Neuronal stem cell (in vitro differentiated cells): ENCODE measurements at places on chromosomes 2 and 18.

GRCh38 chr2:187171318-187171717, 276.7 kb downstream of the CALCRL start:
- no peaks in the 10 kb centered on the region for H3K27me3 ChIP-seq
- no peak overlapping the region for H3K4me3 ChIP-seq
- peaks cover 10% of the 10 kb centered on the region for H3K4me1 ChIP-seq
- DNase-seq = no peak

DNA sequence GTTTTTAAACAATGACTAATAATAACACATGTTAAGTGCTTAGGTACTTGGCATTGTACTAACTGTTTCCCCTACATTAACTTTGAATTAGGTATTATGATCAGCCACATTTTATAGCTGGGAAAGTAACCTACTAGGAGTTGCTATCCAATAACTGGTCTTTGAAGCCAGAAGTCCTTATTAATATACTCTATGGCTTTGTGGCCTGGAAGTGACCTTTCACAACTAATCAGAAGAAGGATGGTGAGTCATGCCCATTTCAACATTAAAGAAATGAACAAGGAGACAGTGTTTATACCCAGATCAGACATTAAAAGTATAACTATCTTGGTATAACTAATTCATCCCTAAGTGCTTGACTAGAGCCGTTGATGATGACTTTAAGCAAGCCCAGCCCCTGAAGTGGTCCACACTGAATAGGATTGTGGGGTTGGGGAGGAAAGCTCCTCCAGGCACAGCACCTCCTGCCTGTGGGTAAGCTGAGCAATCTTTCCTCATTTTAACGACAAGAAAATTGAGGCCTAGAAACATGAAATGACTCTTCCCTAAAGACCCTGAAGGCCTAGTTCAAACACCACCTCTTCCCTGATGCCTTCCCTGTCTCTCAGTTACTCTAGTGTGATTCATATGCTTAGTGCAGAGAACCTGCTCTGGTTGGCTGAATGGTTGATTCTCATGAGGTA, 71.6 kb upstream of the RFX8 start:
- H3K27ac ChIP-seq = no peak overlapping the region
- H3K36me3 ChIP-seq = no peaks in the 10 kb centered on the region
- DNase-seq = no peak
- no peaks in the 10 kb centered on the region for H3K27me3 ChIP-seq

DNA sequence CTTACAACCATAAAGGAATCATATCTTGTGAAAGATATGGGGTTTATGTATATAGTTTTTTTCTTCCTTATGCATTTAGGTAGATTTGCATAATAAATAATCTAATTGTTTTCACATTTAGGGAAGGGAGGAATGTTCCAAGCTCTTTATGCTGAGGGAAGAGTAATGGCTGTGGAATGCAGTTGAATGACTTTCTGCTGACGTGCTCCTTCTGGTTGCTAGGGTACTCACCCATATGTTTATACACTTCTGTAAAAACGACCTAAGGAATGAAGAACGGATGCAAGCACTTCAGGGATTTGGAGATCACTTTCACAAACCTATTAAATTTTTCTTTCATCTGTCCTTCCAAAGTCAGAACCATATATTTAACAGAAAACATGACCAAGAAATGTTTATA, 29.2 kb upstream of the PPP4R1 start:
- H3K27ac ChIP-seq = no peak overlapping the region
- DNase-seq = peak; percentile 67
- H3K27me3 ChIP-seq = no peaks in the 10 kb centered on the region
- H3K4me3 ChIP-seq = no peak overlapping the region
- H3K36me3 ChIP-seq = no peaks in the 10 kb centered on the region
- H3K4me1 ChIP-seq = peaks cover 14% of the 10 kb centered on the region

- no peaks in the 10 kb centered on the region for H3K27me3 ChIP-seq
- H3K27ac ChIP-seq = peak overlapping the region; percentile 7
- H3K4me3 ChIP-seq = peak overlapping the region; percentile 90
- H3K4me1 ChIP-seq = peaks cover 21% of the 10 kb centered on the region
- no peak for DNase-seq
These were observed 795 bp upstream of the CAPN10 start for GRCh38 chr2:240585681-240586197.

DNA sequence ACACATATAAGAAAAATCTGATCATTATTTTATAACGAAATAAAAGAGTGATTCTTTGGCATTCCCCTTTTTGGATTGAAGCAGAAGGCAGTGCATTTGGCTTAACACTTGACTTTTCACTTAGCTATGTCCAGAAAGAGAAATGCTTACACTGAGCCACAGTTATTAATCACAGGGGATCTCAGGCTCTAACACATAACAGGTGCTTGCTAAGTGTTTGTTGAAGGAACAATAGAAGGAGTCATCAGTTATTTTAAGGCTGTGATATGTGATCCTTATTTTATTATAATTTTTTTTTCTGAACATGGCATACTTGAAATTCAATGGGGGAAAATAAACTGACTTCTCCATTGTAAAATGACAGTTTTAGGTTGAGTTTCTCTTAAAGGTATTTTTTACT, 209.5 kb downstream of the UBE2E3 start:
- H3K4me3 ChIP-seq = no peak overlapping the region
- no peaks in the 10 kb centered on the region for H3K27me3 ChIP-seq
- no peaks in the 10 kb centered on the region for H3K36me3 ChIP-seq
- no peak for DNase-seq

DNA sequence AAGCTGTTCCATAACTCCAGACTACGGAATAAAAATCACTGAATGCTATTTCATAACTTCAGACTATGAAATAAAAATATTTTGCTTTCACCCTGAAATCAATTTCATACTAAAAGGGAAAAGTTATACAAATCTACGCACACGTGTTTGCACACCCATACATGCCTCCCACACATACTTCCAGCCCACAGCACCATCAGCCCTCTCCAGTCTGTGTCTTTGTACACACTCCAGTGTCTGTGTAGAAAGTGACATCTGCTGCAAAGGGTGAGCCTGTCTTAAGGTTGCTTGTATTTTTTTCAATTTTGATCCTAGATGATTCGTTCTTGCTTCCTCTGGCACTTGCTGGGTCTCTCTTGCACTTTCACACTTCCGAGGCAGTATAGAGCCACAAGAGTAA, 53.6 kb downstream of the VIT start:
- H3K27ac ChIP-seq = no peak overlapping the region
- DNase-seq = no peak
- no peaks in the 10 kb centered on the region for H3K36me3 ChIP-seq
- no peak overlapping the region for H3K4me3 ChIP-seq
- H3K27me3 ChIP-seq = no peaks in the 10 kb centered on the region

- no peaks in the 10 kb centered on the region for H3K36me3 ChIP-seq
- H3K27me3 ChIP-seq = no peaks in the 10 kb centered on the region
- DNase-seq = no peak
- H3K4me3 ChIP-seq = no peak overlapping the region
- no peak overlapping the region for H3K27ac ChIP-seq
These were observed 347.9 kb downstream of the ADCYAP1 start for GRCh38 chr18:1252534-1252933.

DNA sequence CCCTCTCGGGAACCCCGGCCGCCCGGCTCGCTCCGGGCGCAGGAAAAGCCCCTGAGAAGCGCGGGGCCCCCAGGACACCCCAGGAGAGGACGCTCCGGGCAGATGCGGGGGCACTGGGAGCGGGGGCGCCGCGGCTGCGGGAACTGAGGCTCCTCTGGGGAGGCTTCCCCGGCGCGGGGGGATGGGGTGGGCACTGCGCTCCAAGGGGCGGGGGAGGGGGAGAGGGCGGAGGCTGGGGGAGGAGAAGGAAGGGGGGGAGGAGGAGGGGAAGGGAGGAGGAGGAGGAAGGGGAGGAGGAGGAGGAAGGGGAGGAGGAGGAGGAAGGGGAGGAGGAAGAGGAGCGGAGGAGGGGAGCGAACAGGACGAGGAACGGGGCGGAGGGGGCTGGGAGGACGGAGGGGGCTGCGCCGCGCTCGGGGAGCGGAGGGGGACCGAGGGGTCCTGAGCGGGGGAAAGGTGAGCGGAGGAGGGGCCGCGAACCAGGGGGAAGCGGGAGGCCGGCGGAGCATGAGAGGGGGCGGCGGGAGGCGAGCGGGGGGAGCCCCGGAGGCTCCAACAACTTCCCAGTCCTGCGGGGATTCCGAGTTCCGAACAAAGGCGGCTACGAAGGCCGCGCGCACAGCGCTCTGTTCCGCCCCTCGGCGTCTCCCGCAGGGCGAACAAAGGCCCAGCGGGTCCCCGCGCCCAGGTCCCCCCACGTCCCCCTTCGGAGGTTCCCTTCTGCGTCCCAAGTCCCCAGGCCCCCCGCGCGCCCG, 742 bp downstream of the PXDN start:
- H3K4me3 ChIP-seq = peak overlapping the region; percentile 97
- no peaks in the 10 kb centered on the region for H3K27me3 ChIP-seq
- no peak for DNase-seq
- H3K4me1 ChIP-seq = no peaks in the 10 kb centered on the region

DNA sequence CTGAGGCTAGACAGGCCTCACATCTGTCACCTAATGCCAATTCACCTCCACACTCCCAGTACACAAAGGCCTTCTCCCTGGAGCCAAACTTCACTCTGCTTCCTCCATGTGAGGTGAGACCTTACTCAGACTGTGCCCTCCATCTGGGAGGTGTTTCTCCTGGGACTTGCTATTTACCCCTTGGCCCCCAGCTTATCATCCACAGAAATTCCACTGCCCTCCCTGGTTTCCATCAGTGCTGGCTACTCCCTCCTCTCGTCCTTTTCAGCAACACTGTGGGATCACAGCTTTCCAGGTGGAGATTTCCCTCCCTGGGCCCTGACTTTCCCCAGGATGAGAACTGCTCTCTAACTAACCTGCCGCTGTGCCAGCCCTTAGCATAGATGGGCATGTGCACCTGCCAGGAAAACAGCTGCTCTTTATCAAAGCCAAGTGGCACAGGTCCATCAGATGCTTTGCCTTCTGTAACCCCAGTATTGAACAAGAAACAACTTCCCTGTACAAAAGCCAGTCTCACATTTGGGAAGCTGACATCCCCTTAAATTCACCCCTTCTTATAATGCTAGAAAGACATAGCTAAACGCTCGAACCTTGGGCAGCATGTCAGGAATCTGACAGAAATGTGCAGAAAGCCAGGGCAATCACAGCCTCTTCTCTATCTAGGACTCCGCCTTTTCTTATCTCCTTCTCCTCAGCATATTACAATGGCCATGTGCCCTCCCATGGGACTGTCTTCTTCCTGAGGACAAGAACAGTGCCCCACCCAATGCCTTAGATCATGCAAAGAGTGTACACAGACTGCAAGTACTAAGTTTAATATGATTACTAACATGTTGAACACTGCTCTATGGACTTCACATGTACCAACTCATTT, 535.5 kb upstream of the ID2 start:
- peaks cover 4% of the 10 kb centered on the region for H3K4me1 ChIP-seq
- H3K27ac ChIP-seq = no peak overlapping the region
- no peaks in the 10 kb centered on the region for H3K27me3 ChIP-seq

- H3K4me3 ChIP-seq = no peak overlapping the region
- no peak overlapping the region for H3K27ac ChIP-seq
- H3K36me3 ChIP-seq = no peaks in the 10 kb centered on the region
- no peaks in the 10 kb centered on the region for H3K27me3 ChIP-seq
- no peak for DNase-seq
- peaks cover 9% of the 10 kb centered on the region for H3K4me1 ChIP-seq
These were observed 91.4 kb downstream of the LYPD6 start for GRCh38 chr2:149421791-149422190.

GRCh38 chr18:75862458-75862857, 435.0 kb upstream of the SMIM21 start:
- H3K27ac ChIP-seq = no peak overlapping the region
- no peaks in the 10 kb centered on the region for H3K36me3 ChIP-seq
- H3K4me3 ChIP-seq = no peak overlapping the region
- DNase-seq = no peak
- no peaks in the 10 kb centered on the region for H3K27me3 ChIP-seq

GRCh38 chr2:214607051-214607450, 196.2 kb downstream of the VWC2L start:
- no peak for DNase-seq
- no peaks in the 10 kb centered on the region for H3K36me3 ChIP-seq
- H3K27ac ChIP-seq = no peak overlapping the region
- no peaks in the 10 kb centered on the region for H3K4me1 ChIP-seq
- H3K27me3 ChIP-seq = no peaks in the 10 kb centered on the region
- H3K4me3 ChIP-seq = no peak overlapping the region

GRCh38 chr2:157443090-157443489, 799 bp downstream of the CYTIP start:
- no peaks in the 10 kb centered on the region for H3K4me1 ChIP-seq
- H3K27ac ChIP-seq = no peak overlapping the region
- no peaks in the 10 kb centered on the region for H3K36me3 ChIP-seq
- H3K4me3 ChIP-seq = no peak overlapping the region
- H3K27me3 ChIP-seq = no peaks in the 10 kb centered on the region
